ENCODE measurements at places on chromosomes 5 and 9. TPM values are rescaled to one million over a fixed set of nuclear protein-coding genes. Genes with fewer than 3 reads are reported as not detected.

Gene RFESD
- 3.0 TPM for total RNA-seq

DNA sequence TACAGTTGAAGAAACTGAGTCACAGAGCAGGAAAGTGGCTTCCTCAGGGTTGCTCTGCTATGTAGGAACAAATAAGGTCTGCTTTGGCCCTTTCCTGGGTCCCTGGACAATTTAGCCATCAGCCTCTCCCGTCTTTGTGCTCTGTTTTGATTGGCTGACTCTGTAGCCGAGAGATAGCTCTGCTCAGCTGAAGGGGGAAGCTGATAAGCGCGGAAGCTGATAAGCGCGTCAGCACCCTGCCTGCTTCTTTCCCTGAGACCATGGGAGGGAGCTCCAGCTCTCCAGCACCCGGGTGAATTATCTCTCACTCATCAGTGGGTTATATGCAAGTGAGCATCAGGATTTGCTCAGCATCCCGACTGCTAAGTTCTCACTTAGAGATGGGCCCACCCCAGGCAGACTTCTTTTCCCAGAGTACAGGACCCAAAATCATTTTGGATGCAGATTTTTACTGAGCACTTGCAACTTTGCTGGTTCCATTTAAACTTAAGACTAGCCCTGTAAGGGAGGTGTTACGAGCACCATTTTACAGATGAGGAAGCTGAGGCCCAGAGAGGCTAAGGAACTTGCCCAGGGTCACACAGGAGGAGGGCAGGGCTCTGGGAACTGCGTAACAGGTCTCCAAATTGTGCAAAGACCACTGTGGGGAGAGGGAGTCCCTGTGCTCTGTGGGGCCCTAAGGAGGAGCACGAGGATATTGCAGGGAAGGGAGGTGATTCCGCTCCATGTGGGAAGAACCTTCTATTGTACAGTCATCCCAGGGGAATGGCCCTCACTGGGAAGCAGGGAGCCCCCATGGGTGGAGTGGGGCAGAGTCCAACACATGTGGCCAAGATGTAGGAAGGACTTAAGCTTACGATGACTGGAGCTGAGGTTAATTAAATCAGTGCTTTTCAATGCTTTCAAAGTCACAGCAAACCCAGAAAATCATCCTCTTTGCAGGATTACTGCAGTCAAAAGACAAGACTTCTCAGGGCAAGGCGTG, 83.7 kb upstream of the ORM1 start:
- DNase-seq, result no peak
- H3K27me3 ChIP-seq, result no peaks in the 10 kb centered on the region
- H3K4me1 ChIP-seq, result no peaks in the 10 kb centered on the region
- H3K4me3 ChIP-seq, result no peak overlapping the region
- no peak overlapping the region for H3K27ac ChIP-seq

- DNase-seq, result no peak
- H3K27me3 ChIP-seq, result no peaks in the 10 kb centered on the region
- no peaks in the 10 kb centered on the region for H3K36me3 ChIP-seq
Observed at GRCh38 chr9:107942291-107942690, 452.7 kb upstream of the KLF4 start.

DNA sequence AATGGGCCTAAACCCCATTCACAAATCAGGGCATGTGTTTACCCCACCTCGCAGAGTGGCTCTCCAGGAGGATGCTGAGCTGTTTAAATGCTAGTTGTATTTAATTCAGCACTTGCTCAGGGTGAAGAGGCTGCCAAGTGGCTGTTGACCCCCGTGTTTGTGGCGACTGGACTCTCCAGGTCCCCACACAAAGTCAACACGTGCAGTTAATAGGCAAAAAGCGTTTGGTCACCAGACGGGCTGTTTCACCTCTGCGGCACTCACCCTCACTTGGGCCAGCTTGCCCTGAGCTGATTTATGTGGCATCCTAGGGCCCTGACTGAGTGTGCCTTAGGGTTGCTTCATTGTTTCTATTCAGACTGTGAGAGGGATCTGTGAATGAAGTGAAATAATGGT, 152.3 kb downstream of the GAS1 start:
- H3K4me3 ChIP-seq, result no peak overlapping the region
- no peak for DNase-seq
- H3K4me1 ChIP-seq, result no peaks in the 10 kb centered on the region
- H3K27me3 ChIP-seq, result no peaks in the 10 kb centered on the region
- no peaks in the 10 kb centered on the region for H3K36me3 ChIP-seq

DNA sequence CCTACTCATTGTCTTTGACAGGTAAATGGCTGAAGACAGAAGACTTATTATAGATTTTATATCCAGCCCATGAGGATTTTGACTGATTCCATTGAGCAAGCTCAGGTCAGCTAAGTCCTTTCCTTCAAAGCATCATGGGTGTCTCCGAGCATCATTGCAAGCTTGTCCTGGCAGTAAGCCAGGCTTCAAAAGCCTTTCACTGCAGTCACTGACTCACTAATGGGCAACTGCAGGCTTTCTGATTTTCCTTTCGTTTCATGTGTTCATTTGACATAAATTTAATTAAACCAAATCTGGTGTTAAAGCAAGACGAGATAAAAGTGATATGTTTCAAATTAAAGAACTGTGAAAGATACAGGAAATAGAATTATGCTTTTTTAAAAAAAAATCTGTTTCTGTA, 426.2 kb downstream of the ANXA1 start:
- DNase-seq, result no peak
- no peaks in the 10 kb centered on the region for H3K27me3 ChIP-seq
- no peaks in the 10 kb centered on the region for H3K36me3 ChIP-seq

DNA sequence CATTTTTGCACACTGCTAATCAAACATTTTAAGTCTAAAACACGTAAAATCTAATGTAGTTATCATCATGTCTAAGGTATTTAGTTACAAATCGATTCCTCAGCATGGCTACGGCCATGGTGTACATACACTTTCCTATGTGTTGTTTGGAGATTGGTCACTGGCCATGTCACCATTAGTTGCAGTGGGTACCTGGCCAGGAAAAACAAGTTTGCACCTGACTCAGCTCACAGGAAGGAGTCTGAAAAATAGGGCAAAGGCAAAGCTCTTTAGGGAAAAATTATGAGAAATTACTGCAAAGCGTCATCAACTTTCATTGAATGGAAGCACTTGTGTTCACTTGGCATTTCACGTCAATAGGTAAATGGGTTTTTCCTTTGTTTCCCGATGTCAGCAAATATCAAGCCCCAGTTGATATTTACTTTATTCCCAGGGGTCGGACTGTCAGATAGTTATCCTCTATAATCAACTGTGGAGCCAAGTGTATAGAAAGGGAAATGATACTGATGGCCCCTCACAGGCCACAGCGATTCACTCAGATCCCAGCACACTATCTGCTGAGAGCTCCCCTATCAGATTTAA, 626.0 kb upstream of the ADAMTS16 start:
- DNase-seq, result no peak
- no peaks in the 10 kb centered on the region for H3K4me1 ChIP-seq
- H3K27ac ChIP-seq, result no peak overlapping the region
- H3K36me3 ChIP-seq, result no peaks in the 10 kb centered on the region

Gene PCDHB13
- total RNA-seq, result 0.07 TPM

DNA sequence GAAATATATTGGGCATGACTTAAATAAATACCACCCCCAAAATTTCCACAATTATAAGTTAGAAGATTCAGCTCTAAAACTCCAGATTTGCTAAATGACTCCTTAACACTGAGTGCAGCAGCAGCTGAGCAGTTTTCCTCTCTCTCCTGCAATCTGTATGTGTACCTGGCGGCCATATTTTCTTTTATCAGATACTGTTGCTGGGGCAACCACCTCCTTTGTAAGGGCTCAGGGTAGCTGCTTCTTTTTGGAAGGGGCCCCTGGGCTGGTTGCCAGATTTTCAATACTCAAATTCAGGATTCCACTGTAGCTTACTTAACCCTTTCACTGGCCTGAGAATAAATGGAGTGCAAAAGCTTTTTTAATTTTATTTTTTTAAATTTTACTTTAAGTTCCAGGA, 197.0 kb downstream of the TAF11L14 start:
- no peaks in the 10 kb centered on the region for H3K4me1 ChIP-seq
- H3K36me3 ChIP-seq, result no peaks in the 10 kb centered on the region
- no peaks in the 10 kb centered on the region for H3K27me3 ChIP-seq
- no peak overlapping the region for H3K4me3 ChIP-seq
- DNase-seq, result no peak

- peaks cover 16% of the 10 kb centered on the region for H3K27me3 ChIP-seq
- H3K4me3 ChIP-seq, result peak within 1 kb of the TSS; percentile 11
- no peaks in the 10 kb centered on the region for H3K36me3 ChIP-seq
- DNase-seq, result peak; percentile 19
- peaks cover 9% of the 10 kb centered on the region for H3K4me1 ChIP-seq
Observed at GRCh38 chr5:77210091-77210963, at the start of gene PDE8B. TSS of gene PDE8B (plus strand) at chr5:77210680. CDS start at chr5:77210926, 246 bp downstream.

DNA sequence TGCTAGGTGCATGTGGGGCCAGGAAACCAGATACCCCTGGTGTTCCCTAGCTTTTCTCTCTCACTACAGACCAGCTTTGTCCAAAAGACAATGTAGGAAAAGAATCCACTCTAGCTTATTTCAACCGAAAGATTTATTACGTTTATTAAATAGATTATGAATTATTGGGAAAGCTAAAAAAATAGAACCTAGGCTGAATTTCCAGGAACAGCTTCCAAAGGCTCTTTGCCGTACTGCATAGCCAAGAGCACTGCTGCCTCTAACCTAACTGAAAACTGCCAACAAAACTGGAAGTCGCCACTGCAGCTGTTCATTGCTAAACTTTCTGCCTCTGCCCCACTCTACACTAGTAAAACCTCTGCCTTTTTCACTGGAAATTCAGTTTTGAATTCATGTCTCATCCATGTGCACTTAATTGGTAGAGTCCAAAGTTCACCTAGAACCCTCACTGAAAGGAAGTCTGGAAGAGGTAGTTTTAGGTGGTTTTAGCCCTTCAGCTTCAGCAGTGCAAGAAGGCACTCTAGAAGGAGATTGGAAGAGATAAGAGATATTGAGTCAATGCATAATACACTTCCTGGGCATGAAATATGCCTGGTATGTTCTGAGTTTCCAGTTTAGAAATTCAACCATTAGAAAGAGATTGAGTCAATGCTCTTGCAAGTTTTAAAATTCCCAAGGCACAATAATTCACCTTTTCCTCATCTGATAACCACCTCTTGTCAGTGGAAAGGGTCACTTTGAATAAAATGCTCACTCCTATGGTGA, 927.9 kb downstream of the MAT2B start:
- H3K4me1 ChIP-seq, result no peaks in the 10 kb centered on the region
- DNase-seq, result no peak
- H3K27ac ChIP-seq, result no peak overlapping the region

Gene PCDHGA12
- 2.8 TPM for total RNA-seq

Gene HACD4
- 3.9 TPM for total RNA-seq

DNA sequence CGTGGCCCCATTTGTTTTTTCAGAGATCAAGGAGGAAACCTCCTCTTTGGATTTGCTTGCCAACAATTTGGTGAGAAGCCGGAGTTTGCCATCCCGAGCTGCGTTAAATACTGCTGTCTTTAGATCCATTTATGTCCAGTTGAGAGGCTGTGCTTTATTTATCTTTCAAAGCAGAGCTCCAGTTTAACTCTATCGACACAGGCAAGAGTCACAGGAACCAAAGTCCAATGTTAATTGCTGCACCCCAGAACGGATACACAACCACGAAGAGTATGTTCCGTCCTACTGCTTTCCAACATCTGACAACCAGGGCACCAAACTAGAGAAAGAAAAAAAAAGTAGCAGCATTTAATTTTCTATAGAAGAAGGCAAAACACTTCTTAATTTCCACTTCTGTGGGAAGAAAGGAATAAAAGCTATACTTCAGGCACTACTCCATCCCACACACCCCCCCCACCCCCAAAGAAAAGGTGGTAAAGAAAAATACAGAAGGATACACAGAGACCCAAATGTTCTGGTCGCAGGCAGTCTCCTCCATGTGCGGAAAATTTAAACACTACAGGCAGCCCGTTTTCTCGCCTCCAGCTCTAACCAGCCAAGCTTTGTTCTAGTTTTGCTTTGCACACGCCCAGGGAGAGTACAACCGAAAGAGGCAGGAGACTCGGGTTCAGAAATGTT, 1.1 kb downstream of the FEM1C start:
- DNase-seq, result no peak
- peak overlapping the region; percentile 98 for H3K27ac ChIP-seq
- H3K36me3 ChIP-seq, result peaks cover 19% of the 10 kb centered on the region
- H3K4me1 ChIP-seq, result peaks cover 32% of the 10 kb centered on the region

DNA sequence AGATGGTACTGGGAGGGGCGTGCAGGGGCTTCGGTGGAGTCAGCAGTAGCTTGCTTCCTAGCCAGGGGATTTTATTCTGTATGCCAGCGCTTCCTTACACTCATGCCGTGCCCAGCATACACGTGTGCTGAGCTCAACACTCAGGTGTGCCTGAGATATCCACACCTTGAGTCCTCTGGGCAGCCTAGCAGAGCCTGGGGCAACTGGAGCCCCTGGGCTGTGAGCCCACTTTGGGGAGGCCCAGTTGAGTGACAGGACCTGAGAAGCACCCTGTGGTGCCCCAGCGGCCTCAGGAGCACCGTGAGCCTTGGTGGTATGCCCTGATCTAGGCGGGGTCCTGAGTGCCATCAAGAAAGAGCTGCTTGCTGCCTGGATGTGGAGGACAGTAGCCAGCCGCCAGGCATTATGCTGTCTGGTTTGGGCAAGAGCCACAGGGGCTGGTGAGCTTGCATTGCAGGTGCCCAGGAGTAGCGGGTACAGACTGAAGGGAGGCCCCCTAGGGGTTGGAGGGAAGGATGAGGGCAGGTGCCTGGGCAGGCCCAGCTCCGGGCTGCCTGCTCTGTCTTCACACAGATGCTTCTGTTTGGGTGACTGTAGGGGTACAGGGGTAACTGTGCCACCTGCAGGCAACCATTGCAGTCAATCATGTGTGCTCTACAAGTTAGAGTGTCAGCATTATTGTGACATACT, 42.9 kb downstream of the BNIP1 start:
- no peak overlapping the region for H3K27ac ChIP-seq
- H3K36me3 ChIP-seq, result no peaks in the 10 kb centered on the region
- peak; percentile 18 for DNase-seq
- H3K4me3 ChIP-seq, result no peak overlapping the region
- no peaks in the 10 kb centered on the region for H3K4me1 ChIP-seq

DNA sequence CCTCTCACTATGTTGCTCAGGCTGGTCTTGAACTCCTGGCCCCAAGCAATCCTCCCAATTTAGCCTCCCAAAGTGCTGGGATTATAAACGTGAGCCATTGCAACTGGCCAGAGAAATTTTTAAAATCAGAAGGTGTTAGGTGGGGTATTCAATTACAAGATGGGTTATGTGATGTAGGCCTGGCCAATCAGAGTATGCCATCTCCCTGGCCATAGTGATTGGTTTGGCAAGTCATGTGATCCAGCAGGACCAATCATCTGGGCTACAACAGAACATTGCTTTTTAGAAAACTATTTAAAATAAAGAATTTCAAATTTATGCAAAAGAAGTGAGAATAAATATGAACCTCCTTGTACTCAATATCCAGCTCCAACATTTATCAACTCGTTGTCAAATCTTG, 22.4 kb downstream of the NMRK1 start:
- no peak for DNase-seq
- no peak overlapping the region for H3K4me3 ChIP-seq

GRCh38 chr5:163809473-163809872, 304.1 kb downstream of the MAT2B start:
- no peaks in the 10 kb centered on the region for H3K36me3 ChIP-seq
- peak; percentile 27 for DNase-seq
- H3K4me1 ChIP-seq, result no peaks in the 10 kb centered on the region
- H3K27ac ChIP-seq, result no peak overlapping the region
- H3K4me3 ChIP-seq, result no peak overlapping the region

Gene FOXD4L3
- 0.22 TPM for total RNA-seq

Gene SH3RF2
- total RNA-seq, result not detected

GRCh38 chr5:109630093-109630492, 59.6 kb upstream of the MAN2A1 start:
- H3K27ac ChIP-seq, result no peak overlapping the region
- H3K4me1 ChIP-seq, result no peaks in the 10 kb centered on the region
- peaks cover 3% of the 10 kb centered on the region for H3K27me3 ChIP-seq
- no peak for DNase-seq
- no peak overlapping the region for H3K4me3 ChIP-seq
- no peaks in the 10 kb centered on the region for H3K36me3 ChIP-seq

Gene RBM27
- total RNA-seq, result 29.8 TPM

All from B cell (primary cell).